Natural killer cell (primary cell): ENCODE measurements at places on chromosomes 2 and 18.

GRCh38 chr2:69381337-69381737 is 5.7 kb downstream of the GFPT1 start:
- no peak overlapping the region for H3K27ac ChIP-seq
- DNase-seq, result no peak
- H3K4me3 ChIP-seq, result no peak overlapping the region
- H3K36me3 ChIP-seq, result no peaks in the 10 kb centered on the region

- peak; percentile 79 for DNase-seq
- peaks cover 66% of the 10 kb centered on the region for H3K4me1 ChIP-seq
- H3K36me3 ChIP-seq, result no peaks in the 10 kb centered on the region
- H3K27ac ChIP-seq, result no peak overlapping the region
Measured at GRCh38 chr2:98487806-98488189, 43.1 kb downstream of the INPP4A start.

DNA sequence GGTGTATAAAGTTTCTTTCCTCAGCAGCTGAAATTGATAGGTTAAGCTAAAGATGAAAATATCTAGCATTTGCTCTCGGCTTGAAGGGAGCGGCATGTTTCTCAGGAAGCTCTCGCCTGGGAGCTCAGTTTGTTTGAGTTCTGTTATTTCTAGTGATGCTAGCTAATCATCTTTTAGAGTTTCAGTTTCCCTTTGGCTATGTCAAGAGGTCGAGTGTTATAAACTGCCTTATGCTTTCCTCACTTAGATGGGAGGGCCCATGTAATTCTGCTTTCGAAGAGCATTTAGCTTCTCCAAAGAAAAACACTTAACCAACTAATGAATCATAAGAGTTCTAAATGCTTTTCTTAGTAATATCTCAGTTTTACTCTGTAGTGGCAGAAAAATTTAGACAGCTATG is 33.6 kb downstream of the PLCL1 start:
- no peaks in the 10 kb centered on the region for H3K36me3 ChIP-seq
- no peaks in the 10 kb centered on the region for H3K27me3 ChIP-seq
- H3K4me3 ChIP-seq, result no peak overlapping the region
- no peaks in the 10 kb centered on the region for H3K4me1 ChIP-seq

- no peak for DNase-seq
- no peaks in the 10 kb centered on the region for H3K4me1 ChIP-seq
- no peak overlapping the region for H3K27ac ChIP-seq
- H3K36me3 ChIP-seq, result no peaks in the 10 kb centered on the region
- no peaks in the 10 kb centered on the region for H3K27me3 ChIP-seq
Measured at GRCh38 chr18:13831864-13832508, 8.0 kb downstream of the MC5R start.

DNA sequence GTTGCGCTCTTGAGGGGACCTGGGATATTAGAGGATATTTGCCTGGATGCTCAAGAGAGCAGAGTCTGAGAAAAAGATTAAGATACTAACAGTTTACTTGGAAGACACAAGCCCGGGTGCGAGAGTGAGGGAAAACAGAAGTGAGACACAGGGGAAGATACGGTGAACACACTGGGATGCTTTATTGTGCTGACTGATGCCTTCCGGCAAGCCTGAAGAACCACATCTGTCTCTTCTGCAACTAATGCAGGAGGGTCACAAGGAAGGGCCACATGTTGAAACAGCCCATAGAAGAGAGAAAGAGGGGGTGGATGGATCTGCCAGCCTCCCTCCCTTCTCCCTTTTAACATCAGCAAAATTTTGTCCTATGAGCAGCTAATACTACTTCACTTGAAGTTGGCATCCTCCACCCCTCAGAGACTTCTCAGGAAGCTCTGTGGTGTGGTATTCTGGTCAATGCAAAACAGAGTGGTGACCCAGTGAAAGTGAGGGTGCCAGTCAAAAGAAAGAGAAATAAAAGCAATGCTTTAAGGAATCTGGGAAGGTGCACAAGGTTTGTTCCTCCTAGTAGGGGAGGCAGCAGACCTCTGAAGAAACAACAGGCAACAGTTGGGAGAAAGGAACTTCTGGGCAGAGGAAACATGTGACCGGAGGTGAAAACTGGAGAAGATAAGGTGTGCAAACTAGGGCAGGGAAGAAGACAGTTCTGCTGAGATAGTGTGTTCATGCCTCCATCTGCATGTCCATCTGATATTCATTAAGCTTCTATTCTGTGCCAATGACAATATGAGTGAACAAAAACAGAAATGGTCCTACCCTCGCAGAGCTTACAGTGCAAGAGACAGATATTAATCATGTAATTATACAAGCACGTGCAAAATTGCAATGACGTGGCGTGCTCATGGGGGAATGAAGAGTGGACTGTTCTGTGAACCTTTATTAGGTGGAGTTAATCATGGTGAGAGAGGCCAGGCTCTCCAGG is 107.1 kb downstream of the LYPD6B start:
- no peaks in the 10 kb centered on the region for H3K36me3 ChIP-seq
- H3K27ac ChIP-seq, result no peak overlapping the region
- no peak for DNase-seq

DNA sequence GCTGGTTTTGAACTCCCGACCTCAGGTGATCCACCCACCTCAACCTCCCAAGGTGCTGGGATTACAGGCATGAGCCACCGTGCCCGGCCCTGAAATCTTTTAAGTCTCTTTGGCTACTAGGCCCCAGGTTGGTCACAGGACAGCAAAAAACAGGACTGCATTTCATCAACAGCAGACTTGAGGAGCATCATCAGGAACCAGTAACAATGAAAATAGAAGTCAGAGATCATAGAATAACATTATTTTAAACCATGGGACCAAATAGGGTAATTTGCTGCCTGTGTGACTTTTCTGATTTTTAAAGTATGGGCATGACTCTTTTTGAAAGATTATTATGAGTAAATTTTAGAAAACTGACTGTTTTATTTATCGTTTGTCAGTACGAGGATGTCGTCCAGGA is 24.8 kb downstream of the PPP1CB start:
- H3K4me3 ChIP-seq, result no peak overlapping the region
- peaks cover 41% of the 10 kb centered on the region for H3K36me3 ChIP-seq
- no peak for DNase-seq
- peaks cover 5% of the 10 kb centered on the region for H3K4me1 ChIP-seq
- no peak overlapping the region for H3K27ac ChIP-seq

DNA sequence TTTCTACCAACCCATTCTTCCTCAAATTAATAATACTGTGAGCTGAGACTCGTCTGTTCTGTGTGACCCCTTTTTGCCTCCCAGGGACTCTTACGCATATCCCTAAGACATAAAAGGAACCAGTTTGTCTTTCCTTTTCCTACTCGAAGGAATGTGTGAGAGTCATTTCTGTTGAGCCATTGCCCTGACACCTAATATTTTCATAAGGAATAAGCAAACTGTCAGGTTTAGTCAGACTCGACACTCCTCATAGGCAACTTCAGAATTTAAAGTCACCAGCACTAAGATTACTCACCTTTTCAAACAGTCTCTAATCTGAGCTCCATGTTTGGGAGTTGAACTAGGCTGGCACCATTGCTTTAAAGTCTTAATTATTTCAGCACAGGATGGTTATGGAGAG is 305.5 kb downstream of the IKZF2 start:
- H3K27ac ChIP-seq, result no peak overlapping the region
- DNase-seq, result no peak
- H3K27me3 ChIP-seq, result no peaks in the 10 kb centered on the region
- no peak overlapping the region for H3K4me3 ChIP-seq

DNA sequence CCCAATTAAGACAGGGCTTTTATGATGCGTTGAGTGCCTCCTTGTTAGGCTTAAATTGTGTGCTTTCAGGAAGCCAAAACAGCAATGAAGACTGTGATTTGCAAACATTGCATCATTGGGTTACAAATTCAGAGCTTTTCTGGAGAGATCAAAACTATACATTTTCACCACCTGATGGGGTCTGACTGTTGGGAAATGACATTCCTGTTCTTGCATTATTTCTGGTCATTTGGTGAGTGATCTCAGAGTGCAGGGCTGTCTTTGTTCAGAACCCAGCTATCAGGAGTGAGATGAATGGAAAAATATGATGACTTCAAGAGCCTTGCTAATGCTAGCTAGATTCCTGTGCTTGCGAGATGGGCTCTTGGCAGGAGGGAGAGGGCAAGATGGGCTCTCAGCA is 39.1 kb downstream of the SH3RF3 start:
- H3K36me3 ChIP-seq, result no peaks in the 10 kb centered on the region
- H3K27ac ChIP-seq, result no peak overlapping the region
- peaks cover under 1% of the 10 kb centered on the region for H3K27me3 ChIP-seq
- no peak overlapping the region for H3K4me3 ChIP-seq

- H3K4me1 ChIP-seq, result peaks cover 31% of the 10 kb centered on the region
- H3K4me3 ChIP-seq, result no peak overlapping the region
- no peak overlapping the region for H3K27ac ChIP-seq
- H3K27me3 ChIP-seq, result no peaks in the 10 kb centered on the region
- DNase-seq, result no peak
- H3K36me3 ChIP-seq, result no peaks in the 10 kb centered on the region
Measured at GRCh38 chr2:102278720-102279390, 32.5 kb upstream of the IL1RL1 start.

DNA sequence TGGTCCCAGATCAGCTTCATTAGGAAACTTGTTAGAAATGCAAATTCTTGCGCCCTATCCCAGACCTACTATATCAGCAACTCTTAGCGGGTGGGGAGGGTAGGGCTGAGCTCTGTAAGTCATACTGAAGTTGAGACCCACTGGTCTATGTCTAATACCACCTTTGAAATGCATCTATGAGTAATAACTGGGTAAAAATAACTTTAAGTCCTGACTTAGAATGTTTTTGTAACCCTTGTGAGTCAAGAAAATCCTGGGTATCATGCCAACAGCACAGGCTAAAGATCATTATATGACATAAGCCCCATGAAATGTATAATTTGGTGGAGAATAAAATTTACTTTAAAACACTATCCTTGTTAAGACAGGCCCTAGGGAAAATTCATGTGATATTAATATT is 41.4 kb downstream of the PRKD3 start:
- H3K27me3 ChIP-seq, result no peaks in the 10 kb centered on the region
- DNase-seq, result no peak
- peaks cover 50% of the 10 kb centered on the region for H3K36me3 ChIP-seq
- H3K27ac ChIP-seq, result no peak overlapping the region
- H3K4me1 ChIP-seq, result no peaks in the 10 kb centered on the region

DNA sequence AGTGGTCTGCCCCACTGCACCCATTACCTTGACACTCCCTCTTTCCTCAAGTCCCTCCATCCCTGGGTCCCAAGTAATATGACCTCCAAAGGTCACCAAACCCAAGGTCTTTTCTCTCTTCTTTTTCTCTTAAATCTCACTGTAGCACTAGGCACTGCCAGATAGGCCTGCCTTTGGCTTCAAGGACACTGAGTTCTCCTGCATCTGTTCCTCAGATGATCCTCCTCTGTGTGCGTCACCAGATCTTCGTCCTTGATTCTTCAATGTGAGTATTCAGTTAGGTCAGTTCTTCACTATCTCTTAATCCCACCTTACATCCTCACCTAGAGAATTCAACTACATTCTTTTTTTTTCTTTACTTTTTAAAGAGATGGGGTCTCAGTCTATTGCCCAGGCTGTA is 249.2 kb downstream of the NBAS start:
- H3K4me1 ChIP-seq, result peaks cover 37% of the 10 kb centered on the region
- no peaks in the 10 kb centered on the region for H3K27me3 ChIP-seq
- no peak for DNase-seq
- no peak overlapping the region for H3K4me3 ChIP-seq

GRCh38 chr2:8752385-8752784 is 70.5 kb downstream of the ID2 start:
- H3K36me3 ChIP-seq, result peaks cover 28% of the 10 kb centered on the region
- no peaks in the 10 kb centered on the region for H3K4me1 ChIP-seq
- H3K27me3 ChIP-seq, result no peaks in the 10 kb centered on the region
- no peak for DNase-seq

- H3K4me3 ChIP-seq, result no peak overlapping the region
- peaks cover 58% of the 10 kb centered on the region for H3K4me1 ChIP-seq
- H3K36me3 ChIP-seq, result peaks cover 29% of the 10 kb centered on the region
- DNase-seq, result no peak
Measured at GRCh38 chr18:23573020-23573419, 13.3 kb downstream of the NPC1 start.

DNA sequence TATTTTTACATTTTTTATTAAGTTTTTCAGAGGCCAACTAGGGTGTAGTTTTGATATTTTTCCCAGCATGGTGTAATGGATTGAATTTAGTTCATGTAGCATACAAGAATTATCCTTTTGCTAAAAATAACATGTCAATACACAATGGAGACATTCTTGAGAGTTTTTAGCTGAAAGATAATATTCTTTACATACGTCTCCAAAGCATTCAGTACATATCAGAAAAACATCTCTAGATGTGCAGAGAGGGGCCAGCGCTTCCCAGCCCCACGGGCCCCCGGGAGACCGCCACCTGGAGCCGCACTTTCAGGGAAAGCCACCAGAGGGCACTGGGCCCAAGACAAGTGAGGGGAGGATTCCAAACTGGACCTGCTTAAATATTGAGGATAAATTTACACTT is 499.4 kb downstream of the GALR1 start:
- H3K36me3 ChIP-seq, result no peaks in the 10 kb centered on the region
- H3K4me3 ChIP-seq, result no peak overlapping the region
- no peak for DNase-seq
- no peak overlapping the region for H3K27ac ChIP-seq
- no peaks in the 10 kb centered on the region for H3K4me1 ChIP-seq
